ENCODE measurements at places on chromosomes 5 and 9.

DNA sequence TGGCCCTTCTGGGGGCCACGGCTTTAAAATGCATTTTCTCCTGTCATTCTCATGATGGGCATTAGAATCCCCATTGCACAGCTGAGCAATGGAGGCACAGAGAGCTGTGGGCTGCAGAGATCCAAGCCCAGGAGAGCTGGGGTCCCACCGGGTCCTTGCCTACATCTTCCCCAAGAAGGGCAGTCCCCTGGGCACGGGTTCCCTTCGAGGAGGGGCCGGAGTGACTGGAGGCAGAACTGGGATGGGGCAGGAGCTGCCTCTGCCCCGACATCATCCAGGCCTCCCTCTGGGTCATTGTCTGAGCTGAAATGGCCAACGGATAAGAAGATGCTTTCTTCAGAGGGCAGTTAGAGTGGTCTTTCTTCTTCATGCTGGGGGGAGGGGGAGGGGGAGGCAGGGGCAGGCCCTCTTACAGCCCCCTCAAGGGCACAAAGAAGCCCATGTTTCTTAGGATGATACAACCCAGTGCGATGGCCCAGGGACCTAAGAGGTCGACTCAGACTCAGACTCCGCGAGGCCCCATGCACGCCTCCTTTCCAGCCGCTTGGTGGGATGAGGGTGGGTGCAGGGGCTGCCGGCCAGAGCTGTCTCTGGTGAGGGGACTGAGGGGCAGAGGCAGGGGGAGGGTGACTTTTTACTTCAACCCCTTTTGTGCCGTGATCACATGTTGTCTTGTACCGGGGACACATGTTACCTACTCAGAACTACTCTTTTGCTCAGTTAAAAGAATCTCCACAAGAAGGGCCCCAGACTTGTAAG lies 112.4 kb upstream of the IRX2 start:
- no peak for DNase-seq

GRCh38 chr5:76617675-76618074 lies 5.5 kb downstream of the F2RL2 start:
- DNase-seq: no peak

- DNase-seq: no peak
Observed at GRCh38 chr9:104121022-104121421, 26.9 kb downstream of the SMC2 start.

DNA sequence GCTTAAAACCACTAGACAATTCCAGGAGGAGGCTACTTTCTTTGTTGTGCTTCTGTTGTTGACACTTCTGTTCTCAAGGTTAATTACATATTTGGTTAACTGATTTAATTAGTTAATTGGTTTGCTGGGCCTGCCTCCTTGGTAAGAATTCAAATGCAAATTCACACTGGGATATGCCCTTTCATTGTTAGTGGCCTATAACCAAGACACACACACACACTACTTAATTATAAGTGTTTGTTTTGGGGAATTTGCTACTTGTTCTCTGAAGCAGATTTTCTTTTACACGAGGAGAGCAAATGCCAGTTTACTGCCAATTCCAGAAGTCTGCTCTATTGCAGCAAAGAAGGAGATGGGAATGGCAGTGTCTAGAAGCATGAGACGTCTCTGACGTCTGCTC lies 101.6 kb upstream of the BASP1 start:
- no peak for DNase-seq

GRCh38 chr9:4583001-4583400 lies 79.1 kb upstream of the PLPP6 start:
- DNase-seq: no peak

- DNase-seq: no peak
Observed at GRCh38 chr5:100902440-100903038, 543 bp downstream of the ST8SIA4 start.

DNA sequence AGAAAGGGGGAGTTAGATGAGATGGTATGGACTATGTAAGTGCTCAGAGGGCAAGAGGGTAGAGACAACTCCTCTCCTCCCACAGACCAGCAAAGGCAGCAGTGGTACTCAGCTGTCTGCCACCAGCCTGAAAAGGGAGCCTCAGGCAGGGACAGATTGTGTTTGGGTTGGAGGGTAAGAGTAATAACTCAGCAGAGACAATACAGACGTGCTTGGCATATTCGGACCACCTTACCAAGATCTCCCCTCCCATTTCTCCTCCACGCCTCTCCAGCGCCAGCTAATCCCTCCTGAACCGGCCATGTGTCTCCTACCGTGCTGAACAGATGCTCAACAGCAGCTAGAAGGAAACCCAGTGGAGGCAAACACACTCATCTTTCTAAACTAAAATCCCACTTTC lies 180.8 kb downstream of the ASTN2 start:
- no peak for DNase-seq

DNA sequence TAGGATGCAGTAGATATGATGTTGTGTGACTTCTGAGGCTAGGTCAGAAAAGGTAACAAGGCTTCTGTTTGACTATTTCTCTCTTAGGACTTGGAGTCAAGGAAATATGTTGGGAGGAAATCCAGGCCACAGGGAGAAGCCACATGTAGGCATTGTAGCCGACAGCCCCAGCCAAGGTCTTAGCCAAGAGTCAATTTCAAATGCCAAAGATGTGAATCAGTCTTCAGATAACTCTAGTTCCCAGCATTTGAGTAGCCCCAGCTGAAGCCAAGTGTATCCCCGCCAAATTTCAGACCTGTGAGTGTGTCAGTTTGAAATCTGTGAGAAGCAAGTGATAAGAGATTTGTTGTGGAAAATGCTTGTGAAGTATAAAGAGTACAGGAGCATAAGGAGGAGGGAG lies 38.1 kb upstream of the ISL1 start:
- DNase-seq: no peak

DNA sequence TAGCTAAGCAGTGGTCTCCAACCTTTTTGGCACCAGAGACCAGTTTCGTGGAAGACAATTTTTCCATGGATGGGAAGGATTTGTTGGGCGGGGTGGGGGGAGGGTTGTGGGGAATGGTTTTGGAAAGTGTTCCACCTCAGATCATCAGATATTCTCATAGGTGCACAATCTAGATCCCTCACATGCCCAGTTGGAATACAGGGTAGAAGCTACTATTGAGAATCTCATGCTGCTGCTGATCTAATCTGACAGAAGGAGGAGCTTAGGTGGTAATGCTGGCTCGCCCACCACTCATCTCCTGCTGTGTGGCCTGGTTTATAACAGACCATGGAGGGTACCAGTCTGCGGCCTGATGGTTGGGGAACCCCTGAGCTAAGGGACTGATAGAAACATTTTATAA lies 662.7 kb upstream of the RGMB start:
- no peak for DNase-seq

Measured in stimulated activated CD8-positive, alpha-beta memory T cell treated with anti-CD3 and anti-CD28 coated beads, Interleukin-15, amount 100 ng/mL, for 48 hours (primary cell).